NCI-H146 (cell line): ENCODE measurements at places on chromosomes 11 and 22.

- DNase-seq = no peak
Observed at GRCh38 chr11:77208535-77208934, 80.5 kb downstream of the MYO7A start.

- DNase-seq = no peak
Observed at GRCh38 chr22:21672107-21672629, 6.4 kb downstream of the PPIL2 start.

DNA sequence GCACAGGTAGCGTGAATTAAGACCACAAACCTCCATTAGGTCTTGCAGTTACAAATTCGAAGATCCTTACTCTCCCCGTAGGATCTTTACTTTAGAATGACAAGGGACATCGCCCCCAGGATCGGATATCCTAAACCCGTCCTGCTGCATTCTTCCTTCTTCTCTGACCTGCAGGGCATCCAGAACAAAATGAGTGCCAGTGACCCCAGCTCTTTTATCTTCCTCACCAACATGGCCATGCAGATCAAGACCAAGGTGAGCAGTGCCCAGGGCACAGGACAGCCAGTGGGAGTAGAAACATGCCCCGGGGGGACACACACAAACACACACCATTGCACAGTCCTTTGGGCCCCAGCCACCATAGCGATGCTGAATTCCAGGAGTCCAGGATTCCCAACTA lies 42.6 kb upstream of the MPEG1 start:
- no peak for DNase-seq

- DNase-seq = no peak
Observed at GRCh38 chr11:2135648-2136201, 3.5 kb downstream of the IGF2 start.

DNA sequence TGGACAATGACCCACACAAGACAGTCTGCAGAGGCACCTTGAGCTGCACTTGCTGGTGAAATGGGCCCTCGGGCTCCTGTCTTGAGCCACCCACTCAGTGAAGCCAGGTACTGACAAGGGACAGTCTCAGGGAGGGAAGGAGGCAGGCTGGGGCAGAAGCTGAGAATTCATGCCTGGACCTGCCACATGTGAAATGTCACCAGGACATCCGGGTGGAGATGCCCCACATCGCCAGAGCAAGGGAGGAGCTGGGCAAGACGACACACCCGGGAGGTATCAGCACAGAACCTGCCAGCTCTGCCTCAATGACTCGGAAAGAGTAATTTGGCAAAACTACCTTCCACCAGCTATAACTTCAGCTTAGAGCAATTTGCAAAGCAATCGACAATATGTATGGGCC lies 23.5 kb downstream of the CPT1A start:
- DNase-seq = no peak

GRCh38 chr11:35363854-35364780 lies 55.2 kb downstream of the SLC1A2 start:
- no peak for DNase-seq

DNA sequence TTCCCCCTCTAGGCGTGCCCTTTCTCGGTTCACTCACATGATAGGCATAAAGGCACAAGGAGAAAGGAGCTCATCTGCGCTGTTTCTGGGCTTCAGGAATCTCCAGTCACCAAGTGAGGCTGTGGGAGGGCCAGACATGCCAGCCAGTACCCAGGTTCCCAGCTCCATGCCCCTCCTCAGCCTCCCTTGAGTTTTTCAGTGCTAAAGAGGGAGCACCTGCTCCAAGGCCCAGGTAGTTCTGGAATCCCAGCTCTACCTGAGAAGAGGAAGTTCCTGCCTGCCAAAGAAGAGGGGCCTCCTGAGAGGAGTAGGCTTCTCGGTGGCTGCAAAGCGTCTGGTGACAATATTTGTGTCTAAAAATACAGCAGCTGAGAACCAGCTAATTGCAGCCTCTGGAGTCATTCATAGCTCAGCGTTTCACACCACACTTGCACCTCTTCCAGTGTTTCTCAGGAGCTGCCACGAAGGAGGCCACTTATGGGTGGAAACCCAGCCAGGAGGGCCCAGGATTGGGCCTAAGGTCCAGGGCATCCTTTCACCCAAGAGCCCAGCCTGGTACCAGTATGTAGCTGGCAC lies 197.4 kb downstream of the TRIM29 start:
- DNase-seq = no peak
